NCI-H2081 (cell line): ENCODE measurements at places on chromosomes 2 and 18.

- DNase-seq = no peak
Observed at GRCh38 chr2:2296400-2296799, 34.7 kb downstream of the MYT1L start.

DNA sequence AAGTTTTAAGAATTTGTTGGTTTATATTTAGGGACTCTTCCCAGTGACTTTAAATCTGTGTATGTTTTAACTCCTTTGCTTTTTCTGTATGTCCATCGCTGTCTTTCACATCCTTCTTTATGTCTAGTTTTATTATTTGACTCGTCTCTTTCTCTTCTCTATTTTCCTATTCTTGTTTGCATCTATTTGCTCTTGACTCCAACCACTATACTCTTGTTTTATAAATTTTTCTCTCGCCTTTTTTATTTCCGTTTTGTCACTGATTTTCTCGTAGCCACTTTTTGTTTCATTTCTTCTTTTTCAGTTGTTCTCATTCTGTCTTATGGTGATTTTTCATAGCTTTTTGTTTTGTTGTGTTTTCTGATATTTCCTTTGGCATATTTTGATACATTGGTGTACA is 170.5 kb upstream of the NETO1 start:
- DNase-seq = no peak

DNA sequence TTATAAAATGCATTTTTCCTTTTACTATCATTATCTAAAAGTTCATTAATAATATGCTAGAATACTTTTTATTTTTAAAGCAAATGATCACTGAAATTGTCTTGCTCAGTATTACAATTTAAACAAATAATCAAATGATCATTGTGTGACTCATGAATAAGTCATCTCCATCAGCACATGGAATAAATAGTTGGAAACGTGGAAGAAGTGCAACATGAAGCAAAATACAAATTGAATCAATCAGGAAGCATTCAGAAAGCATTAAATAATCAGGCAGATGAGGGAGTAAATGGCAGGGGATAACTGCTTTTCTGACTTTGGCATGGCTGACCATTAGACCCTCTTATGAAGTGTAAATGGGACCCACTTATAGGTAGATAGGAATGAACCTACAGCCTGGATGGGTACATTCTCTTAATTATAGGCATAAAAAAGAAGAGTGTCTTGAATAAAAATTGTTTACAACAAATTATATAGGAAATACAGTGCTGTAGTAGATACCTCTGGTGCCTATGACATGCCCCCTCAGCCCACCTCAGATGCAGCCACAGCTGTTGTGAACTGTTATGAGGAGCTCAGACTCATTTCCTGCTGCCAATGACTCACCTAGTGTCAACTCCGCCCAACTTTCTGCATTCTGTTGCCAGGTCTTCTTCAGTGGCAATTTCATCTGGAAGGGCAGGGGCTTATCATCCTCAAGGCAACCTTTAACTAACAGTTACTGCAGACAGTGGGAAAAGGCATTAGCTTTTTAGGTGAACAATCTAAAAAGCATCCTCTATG is 936.0 kb downstream of the TRIB2 start:
- peak; percentile 1 for DNase-seq

DNA sequence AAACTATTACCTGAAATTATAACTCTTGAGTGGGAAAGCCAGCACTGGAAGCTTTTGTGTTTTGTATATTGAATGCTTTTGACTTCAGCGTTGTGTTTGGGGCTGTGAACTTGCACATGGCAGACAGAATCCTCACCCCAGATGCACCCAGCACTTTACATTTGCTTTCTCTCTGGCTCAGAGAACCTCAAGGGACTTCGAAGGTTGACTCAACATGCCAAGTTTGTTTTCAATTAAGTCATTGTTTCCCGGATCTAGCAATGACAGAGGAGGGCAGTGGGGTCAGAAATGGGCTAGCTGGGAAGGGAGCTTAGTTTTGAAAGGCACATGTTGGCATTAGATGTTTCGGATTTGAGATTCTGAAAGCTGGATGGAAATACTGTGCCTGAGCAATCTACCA is 22.4 kb downstream of the TET3 start:
- DNase-seq = no peak

GRCh38 chr18:34120294-34120693 is 104.4 kb downstream of the NOL4 start:
- DNase-seq = no peak

GRCh38 chr2:59398081-59398480 is 1155.4 kb downstream of the BCL11A start:
- no peak for DNase-seq

DNA sequence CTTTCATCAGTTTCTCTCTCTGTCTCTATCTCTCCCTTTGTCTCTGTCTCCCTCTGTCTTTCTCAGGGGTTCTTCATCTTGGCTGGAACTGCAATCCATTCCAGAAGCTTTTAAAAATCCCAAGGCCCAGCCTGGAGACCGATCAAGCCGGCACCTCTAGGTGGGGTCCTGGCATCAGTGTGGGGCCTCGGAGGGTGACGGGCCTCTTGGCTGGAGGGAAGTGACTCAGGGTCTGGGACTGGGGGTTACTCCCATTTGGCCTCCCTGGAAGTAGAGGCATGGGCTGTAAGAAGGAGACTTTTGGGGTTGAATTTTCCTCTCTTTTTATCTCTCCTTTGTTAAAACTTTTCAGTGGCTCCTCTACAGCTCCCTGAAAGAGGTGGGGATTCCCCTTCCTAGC is 52.8 kb upstream of the OTOF start:
- no peak for DNase-seq

GRCh38 chr2:205574001-205574400 is 108.3 kb upstream of the NRP2 start:
- no peak for DNase-seq

GRCh38 chr18:76488190-76488589 is 6.9 kb downstream of the ZNF516 start:
- peak; percentile 29 for DNase-seq

DNA sequence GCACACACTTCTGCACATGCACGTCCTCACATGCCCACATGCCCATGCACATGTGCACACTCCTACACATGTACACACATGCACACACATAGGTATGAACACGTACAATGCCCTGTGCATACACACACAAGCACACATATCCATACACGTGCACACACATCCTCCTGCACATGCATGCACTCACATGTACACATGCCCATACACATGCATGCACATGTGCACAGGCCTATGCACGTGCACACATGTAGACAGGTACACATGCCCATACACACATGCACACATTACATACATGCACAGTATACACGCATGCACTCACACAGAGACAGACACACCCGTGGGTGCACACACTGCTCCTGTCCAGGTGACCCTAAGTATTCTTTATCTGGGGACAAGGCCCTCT is 34.3 kb downstream of the GPC1 start:
- DNase-seq = no peak

DNA sequence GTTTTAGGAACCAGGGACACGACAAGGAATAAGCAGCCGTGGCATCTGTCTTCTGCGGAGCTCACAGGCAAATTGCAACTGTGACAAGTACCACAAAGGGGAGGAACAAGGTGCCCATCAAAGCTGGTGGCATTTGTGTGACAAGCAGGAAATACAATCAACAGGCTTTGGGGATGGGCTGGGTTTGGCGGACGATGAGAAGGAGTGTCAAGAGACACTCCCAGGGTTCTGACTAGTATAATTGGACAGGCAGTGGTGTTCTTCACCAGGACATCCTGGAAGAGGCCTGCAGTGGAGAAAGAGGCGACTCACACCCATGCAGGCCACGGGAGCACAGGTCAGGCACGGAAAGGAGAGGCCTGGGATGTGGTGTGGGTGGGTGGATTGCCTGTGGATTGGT is 14.2 kb upstream of the SPATA3 start:
- DNase-seq = no peak

DNA sequence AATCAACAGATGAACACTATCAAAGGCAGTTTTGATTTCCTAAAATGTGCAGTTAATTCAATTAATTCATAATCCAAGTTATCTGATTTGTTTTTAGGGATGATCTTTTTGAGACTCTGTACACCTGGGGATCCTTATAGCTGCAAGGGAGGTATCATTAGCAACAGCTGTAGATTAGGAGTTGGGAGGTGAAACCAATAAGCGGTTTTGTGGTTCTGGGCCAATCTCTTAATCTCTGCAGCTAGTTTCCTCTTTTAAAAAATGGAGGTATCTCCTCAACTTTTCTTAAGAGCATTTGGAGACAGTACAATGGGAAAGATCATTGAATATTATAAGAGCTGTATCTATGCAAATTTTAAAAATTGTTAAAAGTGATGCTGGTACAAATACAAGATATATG is 126.0 kb downstream of the MC4R start:
- no peak for DNase-seq

DNA sequence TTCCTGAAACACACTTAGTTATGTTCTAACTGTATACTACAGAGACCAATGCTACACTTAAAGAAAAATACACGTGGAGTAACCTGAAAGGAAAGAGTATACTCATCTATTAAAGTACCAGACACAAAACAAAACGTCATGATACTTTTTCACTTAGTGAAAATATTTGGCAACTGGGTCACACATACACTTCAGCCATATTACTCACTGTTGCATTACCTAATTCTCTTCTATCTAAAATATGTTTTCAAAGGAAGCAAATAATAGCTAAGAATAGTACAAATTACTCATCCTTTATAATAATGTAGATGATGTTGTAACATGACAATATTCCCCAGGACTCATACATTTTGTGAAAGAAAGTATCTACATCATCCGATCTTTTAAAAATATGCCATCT is 76.5 kb upstream of the EPB41L3 start:
- DNase-seq = no peak

DNA sequence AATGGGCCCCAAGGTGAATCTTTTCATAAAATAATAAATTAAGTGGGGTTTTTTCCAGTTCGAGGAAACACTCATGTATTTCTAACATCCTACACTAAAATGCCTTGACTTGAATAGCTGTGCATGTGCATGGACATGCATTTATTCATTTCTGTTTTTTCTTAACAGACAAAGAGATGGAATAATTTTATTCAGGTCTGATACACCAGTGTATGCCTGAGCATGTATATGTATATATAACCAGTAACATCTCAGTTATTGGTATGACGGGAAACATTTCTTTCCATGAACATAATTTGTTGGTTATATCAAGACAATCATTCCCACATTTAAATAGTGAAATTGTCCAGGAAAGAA is 468.7 kb upstream of the TNP1 start:
- DNase-seq = no peak

GRCh38 chr2:201821080-201821479 is 14.7 kb downstream of the CDK15 start:
- no peak for DNase-seq

DNA sequence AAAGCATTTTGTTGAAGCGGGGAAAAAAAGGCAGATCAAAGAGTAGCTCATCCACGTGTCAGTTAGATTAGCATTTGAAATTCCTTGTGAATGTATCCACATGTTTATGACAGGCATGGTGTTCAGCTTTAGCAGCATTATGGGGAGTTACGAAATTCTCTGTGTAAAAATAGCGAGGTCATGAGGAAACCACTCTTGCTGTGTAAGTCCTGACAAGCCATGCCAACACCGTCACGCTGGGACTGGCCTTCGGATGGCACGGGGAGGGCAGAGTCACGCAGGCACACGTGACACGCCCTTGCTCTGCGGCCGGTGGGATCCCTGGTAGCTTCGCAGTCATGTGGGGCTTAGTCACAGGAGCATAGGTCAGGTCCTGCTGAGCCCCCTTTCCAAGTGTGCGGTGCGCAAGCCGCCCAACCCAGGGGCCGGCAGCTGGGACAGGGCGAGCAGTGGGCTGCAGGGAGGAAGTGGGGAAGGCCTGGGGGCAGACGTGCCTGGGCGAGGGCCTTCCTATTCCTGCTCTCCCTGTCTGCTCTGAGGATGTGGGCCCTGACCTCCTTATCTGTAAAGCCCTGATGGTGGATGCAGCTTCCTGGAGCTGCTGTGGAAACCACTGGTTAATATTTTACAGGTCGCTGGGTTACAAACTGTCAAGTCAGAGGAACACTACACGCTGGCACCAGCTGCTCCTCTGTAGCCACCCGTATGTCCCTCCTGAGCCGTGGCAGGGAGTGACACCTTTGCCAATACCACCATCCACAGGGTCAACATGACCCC is 18.0 kb downstream of the MBP start:
- no peak for DNase-seq

- peak; percentile 93 for DNase-seq
Observed at GRCh38 chr2:19574778-19575260, 216.4 kb upstream of the OSR1 start.

DNA sequence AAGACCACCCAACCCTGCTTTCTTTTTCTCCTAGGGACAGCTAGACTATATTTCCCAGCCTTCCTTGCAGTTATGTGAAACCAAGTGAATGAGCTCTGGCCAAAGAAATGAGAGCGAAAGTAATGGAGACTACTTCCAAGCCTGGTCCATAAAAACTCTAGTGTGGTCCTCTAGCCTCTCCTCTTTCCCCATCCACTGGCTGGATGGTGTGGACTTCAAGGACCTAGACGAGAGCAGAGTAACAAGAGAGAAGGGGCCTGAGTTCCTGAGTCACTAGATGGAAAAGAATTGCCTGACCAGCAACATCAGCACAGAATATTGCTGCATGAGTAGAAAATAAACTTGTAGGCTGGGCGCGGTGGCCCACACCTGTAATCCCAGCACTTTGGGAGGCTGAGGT is 2.9 kb upstream of the TMSB10 start:
- DNase-seq = no peak

DNA sequence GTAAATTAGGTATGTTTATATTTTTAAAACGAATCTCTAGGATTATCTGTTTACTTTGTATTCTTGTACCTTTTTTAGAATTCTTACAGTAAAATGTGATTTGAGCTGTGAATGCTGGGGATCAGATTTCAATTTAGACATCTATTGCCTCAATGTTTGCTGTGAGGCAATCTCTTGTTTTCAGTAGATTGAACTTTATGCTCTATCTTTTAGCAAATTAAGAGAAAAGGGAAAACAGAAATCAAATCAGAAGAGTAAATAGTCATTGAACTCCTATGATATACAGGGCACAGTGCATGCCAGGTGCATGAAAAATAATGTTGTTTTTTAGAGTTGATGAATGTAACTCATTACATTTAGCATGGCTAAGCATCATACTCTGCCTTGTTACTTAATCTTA is 39.5 kb downstream of the ZC3H6 start:
- DNase-seq = no peak

- peak; percentile 7 for DNase-seq
Observed at GRCh38 chr2:116747103-116747502, 1067.4 kb upstream of the DDX18 start.

DNA sequence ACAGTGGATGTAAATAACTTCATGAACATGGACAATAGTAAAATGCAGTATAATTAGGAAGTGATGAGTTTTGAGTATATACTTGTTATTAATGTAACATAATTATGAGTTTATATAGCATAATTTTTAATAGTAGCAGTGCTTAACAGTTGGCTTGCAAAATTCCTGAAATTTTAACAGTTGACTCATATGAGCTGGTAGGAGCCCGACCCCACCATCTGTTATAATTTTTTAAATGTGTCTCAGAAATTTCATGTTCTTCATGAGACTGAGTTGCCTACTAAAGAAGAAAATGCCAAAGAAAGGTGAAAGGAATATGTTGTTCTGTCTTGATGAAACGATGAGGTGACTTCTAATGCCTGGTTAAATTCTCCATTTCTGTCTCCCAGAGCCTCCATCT is 62.6 kb downstream of the ITGB1BP1 start:
- no peak for DNase-seq

- DNase-seq = peak; percentile 2
Observed at GRCh38 chr2:55010149-55010591, 40.1 kb downstream of the RTN4 start.

GRCh38 chr2:71531522-71532047 is 78.2 kb downstream of the DYSF start:
- no peak for DNase-seq

GRCh38 chr18:35022426-35023001 is 18.7 kb upstream of the MAPRE2 start:
- no peak for DNase-seq

GRCh38 chr2:191617575-191617974 is 60.4 kb upstream of the NABP1 start:
- DNase-seq = no peak
